Sigmoid colon (tissue), 7 donors: ENCODE measurements at places on chromosomes 7 and 10. TPM values are rescaled to one million over a fixed set of nuclear protein-coding genes. Genes with fewer than 3 reads are reported as not detected.
A peak's percentile ranks its signal among the peaks of the same experiment; 100 is the strongest.

DNA sequence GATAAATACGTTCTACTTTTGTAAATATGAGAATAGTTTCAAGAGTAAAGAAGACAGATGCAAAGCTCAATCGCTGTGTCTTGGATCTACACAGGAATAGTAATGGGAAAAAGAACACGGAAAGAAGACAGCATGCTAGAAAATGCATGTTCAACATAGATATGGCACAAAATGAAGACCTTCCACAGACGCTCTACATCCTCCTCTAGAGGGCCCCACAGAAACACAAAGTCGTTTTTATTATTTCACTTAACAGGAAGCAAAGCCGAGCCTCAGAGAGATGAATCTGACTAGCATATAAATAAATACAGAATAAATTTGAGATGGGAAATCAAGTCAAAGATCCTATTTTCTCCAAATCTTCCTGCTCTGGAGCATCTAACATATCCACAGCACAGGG, 292.6 kb downstream of the PARD3 start:
- H3K27me3 ChIP-seq: no peaks in the 10 kb centered on the region
- peaks cover 12% of the 10 kb centered on the region for H3K4me1 ChIP-seq
- no peak for DNase-seq
- H3K36me3 ChIP-seq: no peaks in the 10 kb centered on the region
- H3K27ac ChIP-seq: no peak overlapping the region
- no peak overlapping the region for H3K4me3 ChIP-seq

The TRIM50 gene
- total RNA-seq: 0.54 TPM

GRCh38 chr7:106071999-106072714, 40.0 kb downstream of the SYPL1 start:
- H3K27me3 ChIP-seq: no peaks in the 10 kb centered on the region
- no peak overlapping the region for H3K4me3 ChIP-seq
- H3K27ac ChIP-seq: peak overlapping the region; percentile 75

- H3K36me3 ChIP-seq: no peaks in the 10 kb centered on the region
- no peak overlapping the region for H3K27ac ChIP-seq
- no peaks in the 10 kb centered on the region for H3K4me1 ChIP-seq
- DNase-seq: no peak
- no peaks in the 10 kb centered on the region for H3K27me3 ChIP-seq
- no peak overlapping the region for H3K4me3 ChIP-seq
Measured at GRCh38 chr10:112330162-112330561, 43.8 kb upstream of the ACSL5 start.

The CABCOCO1 gene
- 1.7 TPM for total RNA-seq

DNA sequence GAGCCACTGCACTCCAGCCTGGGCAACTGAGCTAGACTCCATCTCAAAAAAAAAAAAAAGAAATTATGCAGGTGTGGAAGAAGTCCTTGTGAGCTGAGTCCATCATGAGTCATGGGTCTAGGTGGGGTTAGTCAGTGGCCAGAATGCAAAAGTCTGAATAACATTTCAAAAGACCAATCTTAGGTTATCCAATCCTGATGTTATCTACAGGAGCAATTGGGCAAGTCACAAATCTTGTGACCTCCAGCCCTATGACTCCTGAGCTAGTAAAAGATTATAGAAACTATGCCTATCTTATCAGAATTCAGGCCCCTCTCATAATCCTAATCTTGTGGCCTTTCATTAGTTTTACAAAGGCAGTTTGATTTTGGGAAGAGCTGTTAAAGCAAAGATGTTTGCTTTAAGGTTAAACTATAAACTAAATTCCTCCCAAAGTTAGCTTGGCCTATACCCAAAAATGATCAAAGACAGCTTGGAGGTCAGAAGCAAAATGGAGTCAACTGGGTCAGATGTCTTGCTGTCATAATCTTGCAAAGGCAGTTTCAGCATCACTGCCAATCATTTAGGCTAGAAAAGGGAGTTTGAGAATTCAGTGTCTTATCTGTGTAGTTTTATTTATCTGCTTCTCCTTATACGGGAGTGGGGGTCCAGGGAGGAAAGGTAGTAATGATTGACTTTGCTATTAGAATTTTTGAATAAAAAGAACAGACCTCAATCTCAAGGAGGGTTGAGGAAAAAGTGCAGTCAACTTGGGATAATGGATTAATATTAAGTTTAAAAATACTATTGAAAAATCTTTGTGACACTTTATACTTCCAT, 71.2 kb upstream of the TRIM24 start:
- H3K36me3 ChIP-seq: no peaks in the 10 kb centered on the region
- no peaks in the 10 kb centered on the region for H3K4me1 ChIP-seq
- H3K4me3 ChIP-seq: no peak overlapping the region
- H3K27me3 ChIP-seq: no peaks in the 10 kb centered on the region
- H3K27ac ChIP-seq: no peak overlapping the region

DNA sequence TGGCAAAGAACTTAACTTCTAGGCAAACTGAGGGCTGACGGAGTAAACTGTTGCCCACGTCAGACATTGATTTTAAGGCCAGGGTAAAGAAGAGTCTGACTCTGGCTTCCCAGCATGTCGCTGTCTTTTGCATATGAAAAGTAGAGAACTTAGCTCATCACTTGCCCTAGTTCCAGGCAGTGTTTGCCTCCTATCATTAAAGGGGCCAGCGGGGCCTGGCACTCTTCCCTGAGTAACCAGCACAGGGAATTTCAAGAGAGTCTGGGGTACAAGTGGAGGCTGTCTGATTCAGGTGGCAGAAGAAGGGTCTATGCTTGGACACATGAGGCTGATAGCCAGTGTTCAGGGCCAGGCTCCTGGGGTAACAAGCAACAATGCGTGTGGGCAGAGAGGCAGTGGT, 4.8 kb downstream of the DENND2A start:
- no peak overlapping the region for H3K4me3 ChIP-seq
- peak overlapping the region; percentile 27 for H3K27ac ChIP-seq
- H3K27me3 ChIP-seq: peaks cover 16% of the 10 kb centered on the region
- no peak for DNase-seq

The OR2A12 gene
- not detected for total RNA-seq

GRCh38 chr10:126042906-126043305, 146.5 kb downstream of the FANK1 start:
- H3K4me3 ChIP-seq: no peak overlapping the region
- H3K36me3 ChIP-seq: no peaks in the 10 kb centered on the region
- H3K4me1 ChIP-seq: peaks cover 5% of the 10 kb centered on the region
- H3K27me3 ChIP-seq: no peaks in the 10 kb centered on the region
- DNase-seq: no peak

- peaks cover 10% of the 10 kb centered on the region for H3K4me1 ChIP-seq
- no peak overlapping the region for H3K27ac ChIP-seq
- no peaks in the 10 kb centered on the region for H3K36me3 ChIP-seq
- H3K4me3 ChIP-seq: no peak overlapping the region
Measured at GRCh38 chr10:60135020-60135419, 228.7 kb upstream of the CCDC6 start.

DNA sequence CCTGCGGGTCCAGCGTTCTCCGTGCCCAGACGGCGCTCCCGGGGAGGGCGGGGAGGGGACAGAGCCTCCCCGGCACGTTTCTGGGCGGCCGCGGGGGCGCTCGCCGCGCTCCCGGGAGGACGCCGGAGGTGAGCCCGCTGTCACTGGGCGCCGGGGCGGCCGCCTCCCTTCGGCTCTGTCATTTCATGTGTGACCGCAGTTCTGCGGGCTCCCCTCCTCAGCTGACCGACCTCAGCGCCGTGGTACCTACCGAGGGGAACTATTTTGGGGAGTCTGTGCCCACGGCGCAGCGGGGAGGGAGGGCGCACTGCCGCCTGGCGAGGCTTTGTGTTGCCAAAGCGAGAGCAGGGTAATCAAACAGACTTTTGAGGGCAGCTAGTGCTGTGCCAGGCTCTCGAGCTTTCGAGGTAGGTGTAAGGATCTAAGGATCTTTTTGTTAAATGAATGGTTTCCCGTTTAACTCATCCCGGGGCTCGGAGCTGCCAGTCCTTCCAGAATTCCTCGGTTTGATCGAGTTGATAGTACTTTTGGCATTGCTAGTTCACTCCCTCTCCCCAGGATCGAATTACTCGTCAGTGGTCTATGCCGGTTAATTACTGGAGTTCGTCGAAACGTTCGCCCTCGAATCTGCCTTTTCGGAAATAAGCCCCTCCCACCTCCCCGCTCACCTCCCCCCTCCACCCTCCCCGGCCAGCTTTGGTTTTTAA, 1.9 kb downstream of the ARID5B start:
- DNase-seq: peak; percentile 78
- H3K27ac ChIP-seq: peak overlapping the region; percentile 93
- peaks cover 26% of the 10 kb centered on the region for H3K4me1 ChIP-seq
- H3K36me3 ChIP-seq: no peaks in the 10 kb centered on the region

DNA sequence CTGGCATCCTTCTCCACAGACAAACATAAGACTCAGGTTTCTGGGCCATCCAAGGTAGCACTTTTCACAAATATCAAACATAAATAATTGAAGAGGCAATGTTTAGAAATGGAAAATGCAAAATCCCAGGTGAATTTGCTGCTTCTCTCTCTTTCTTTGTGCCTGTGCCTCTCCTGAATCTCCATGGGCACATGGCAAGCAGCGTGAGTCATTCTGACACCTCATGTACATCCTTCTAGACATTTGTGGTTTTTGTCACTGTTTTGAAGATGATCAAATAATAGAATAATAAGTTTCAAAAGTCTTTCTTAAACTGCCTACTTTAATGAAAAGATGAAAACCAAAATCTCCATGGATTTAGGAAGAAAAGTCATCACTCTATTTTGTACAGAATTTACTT, 60.3 kb upstream of the RAB11FIP2 start:
- no peaks in the 10 kb centered on the region for H3K4me1 ChIP-seq
- no peaks in the 10 kb centered on the region for H3K36me3 ChIP-seq
- no peak for DNase-seq
- H3K4me3 ChIP-seq: no peak overlapping the region
- H3K27ac ChIP-seq: no peak overlapping the region
- no peaks in the 10 kb centered on the region for H3K27me3 ChIP-seq

The NEURL1 gene
- 0.55 TPM for total RNA-seq

- H3K27ac ChIP-seq: peak overlapping the region; percentile 93
- DNase-seq: peak; percentile 84
- H3K36me3 ChIP-seq: no peaks in the 10 kb centered on the region
- no peaks in the 10 kb centered on the region for H3K27me3 ChIP-seq
- H3K4me3 ChIP-seq: no peak overlapping the region
Measured at GRCh38 chr7:101945034-101945758, 127.8 kb downstream of the CUX1 start.
